Muscle of back (tissue), 13 donors: ENCODE measurements at places on chromosomes 13 and 19. TPM values are rescaled to one million over a fixed set of nuclear protein-coding genes. Genes with fewer than 3 reads are reported as not detected.
A peak's percentile ranks its signal among the peaks of the same experiment; 100 is the strongest.

GRCh38 chr19:48714759-48715675, 4.5 kb downstream of the MAMSTR start:
- peak; percentile 21 for DNase-seq

DNA sequence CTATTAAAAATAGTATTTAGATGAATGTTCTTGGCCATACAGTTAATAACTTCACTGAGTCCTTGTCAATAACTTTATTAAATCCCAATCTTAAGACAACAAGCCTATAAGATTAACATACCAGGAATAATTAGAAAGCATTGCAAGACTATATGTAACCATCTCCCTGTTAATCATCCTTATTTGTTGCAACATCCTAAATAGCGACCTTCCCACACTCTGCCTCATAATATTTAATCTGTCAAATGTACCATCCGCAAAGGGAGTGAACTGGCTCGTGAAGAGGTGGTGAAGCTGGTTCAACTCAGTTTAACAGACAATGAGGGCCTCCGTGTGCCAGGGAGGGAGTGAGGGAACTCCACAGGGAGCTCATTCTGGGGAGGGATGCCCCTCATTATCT, 33.9 kb downstream of the KL start:
- no peak for DNase-seq

GRCh38 chr13:73622381-73622780, 511.8 kb downstream of the KLF12 start:
- no peak for DNase-seq

DNA sequence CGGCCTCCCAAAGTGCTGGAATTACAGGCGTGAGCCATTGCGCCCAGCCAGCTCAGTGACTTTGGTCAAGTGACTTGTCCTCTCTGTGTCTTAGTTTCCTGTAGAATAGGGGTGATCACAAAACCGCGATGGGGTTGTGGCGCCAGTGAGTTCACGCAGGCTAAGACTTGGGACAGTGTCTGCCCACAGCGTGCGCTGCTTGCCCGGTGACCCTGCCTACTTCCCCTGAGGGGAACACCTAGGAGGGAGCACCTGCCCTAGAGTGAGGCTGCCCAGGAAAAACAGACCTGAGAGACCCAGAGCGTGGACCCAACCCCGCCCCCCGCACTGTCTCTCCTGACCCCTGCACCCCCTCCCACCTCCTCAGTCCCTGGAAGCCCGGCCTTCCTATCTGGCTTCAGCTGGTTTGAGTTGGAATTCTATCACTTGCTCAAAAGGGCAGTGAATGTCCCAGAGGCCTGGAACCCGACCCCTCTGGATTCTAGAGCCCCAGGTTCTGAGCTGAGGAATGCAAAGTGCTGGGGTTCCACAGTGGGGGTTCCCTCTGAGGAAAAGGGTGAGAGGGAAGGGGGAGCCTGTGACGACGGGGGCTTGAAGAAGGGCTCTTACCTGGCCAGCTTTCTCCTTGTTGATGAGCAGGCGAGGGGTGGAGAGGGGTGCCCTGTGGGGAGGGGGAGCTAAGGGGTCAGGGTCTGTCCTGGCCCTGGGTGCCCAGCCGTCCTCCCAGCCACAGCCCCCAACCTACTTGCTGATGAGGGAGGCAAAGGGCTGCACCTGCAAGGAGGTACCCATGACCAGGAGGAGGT, 2.2 kb upstream of the RINL start:
- no peak for DNase-seq

The CACNG7 gene
- polyA plus RNA-seq: 0.20 TPM

The ZIC2 gene
- polyA plus RNA-seq: not detected

The THSD8 gene
- 6.3 TPM for polyA plus RNA-seq
